GM12891 (cell line): ENCODE measurements at places on chromosomes 2 and 18.

DNA sequence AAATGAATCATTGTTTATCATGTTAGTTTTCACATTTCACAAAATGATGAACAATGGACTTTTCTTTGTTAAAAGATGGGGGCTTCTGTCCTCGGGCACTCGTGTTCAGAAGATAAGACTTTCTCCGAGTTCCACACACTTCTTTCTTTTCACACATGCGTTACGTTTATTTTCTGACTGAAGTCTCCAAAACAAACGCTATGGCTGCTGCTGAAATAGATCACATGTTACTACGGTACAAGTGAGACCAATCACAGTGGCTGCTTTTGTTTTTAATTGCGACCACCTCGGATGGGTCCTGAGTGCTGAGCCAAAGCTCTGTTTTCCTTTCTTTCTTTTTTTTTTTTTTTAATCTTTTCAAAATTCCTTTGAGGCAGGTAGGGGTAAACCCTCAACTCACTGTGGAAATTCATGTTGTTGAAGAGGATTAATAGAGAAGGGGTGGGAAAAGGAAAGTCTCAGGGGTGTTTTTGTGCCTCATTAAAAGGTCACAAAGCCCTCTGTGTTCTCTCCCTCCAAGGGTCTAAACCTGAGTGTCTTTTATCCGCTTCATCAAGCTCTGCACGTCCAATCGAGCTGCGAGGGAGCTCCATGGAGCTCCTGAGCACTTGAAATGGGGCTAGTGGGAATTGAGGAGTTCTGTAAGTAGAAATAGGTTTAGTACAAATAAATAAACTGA lies 48.2 kb downstream of the ARL4C start:
- no peak for DNase-seq

DNA sequence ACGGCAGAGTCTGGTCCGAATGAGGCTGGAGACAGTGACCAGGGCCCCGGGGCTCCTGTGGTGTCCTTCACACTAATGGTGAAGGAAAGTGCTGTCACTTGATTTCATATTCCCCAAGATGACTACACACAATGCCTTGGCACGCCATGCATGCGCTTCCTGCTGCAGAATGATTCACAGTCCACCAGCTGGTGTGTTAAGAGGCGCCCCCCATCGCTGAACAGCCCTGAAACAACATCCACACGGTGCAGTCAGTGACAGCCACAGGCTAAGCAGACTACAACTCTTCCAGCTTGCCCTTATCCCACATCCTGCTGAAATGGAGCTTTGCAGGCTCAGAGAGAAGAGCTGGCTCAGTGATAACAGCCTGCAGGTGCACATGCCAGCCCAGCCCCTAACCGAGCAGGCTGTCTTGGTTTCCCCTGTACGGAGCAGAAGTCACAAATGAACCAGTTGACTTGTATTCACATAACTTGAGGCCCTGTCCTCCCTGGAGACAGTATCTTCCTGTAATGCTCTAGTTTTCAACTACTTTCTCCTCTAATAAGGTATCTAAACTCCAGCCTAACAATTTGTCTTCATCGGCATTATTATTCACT lies 24.3 kb upstream of the CDH20 start:
- no peak for DNase-seq

DNA sequence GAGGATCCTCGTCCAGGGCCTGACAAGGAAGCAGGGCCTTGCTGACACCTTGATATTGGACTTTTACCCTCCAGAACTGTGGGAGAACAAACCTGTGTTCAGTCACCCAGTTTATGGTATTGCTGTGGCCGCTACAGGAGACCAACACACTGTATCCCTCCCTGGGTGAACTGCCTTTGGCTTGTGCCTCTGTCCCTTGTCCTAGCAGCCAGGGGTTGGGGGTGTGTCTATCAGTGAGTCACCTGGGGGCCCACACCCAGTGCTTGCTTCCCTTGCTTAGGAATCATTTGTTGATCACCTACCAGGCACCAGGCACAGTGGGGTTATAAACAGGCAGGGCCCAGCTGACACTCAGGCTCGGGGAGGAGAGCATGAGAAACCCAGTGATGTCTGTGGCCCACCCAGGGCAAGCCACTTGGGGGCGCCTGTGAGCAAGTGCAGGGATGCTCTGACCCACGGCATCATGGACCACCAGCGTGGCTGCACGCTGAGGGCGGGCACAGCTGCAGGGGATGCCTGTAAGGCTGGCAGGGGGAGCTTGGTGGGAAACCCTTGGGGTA lies 17.1 kb downstream of the TMEM185B start:
- no peak for DNase-seq

- no peak for DNase-seq
Observed at GRCh38 chr2:162012565-162013058, 61.4 kb downstream of the DPP4 start.

DNA sequence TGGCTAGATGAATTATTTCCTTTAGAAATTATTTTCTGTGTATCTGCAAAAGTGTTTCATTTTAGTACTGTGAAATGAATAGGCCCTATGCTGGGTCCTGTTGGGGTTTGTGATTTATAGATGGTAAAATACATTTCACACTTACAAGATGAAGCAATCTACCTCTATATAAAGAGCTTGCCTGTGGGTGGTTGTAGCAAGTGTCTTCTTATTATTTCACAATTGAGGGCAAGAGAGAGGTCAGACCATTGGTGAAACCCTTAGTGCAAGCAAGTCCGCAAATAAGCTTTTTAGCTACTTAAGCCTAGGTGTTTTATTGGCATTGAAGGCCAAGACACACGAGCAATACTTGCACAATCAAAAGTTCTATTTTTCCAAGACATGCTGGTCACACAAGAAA lies 153.1 kb downstream of the FMNL2 start:
- no peak for DNase-seq

GRCh38 chr2:160063271-160063670 lies 856 bp upstream of the PLA2R1 start:
- DNase-seq: no peak

DNA sequence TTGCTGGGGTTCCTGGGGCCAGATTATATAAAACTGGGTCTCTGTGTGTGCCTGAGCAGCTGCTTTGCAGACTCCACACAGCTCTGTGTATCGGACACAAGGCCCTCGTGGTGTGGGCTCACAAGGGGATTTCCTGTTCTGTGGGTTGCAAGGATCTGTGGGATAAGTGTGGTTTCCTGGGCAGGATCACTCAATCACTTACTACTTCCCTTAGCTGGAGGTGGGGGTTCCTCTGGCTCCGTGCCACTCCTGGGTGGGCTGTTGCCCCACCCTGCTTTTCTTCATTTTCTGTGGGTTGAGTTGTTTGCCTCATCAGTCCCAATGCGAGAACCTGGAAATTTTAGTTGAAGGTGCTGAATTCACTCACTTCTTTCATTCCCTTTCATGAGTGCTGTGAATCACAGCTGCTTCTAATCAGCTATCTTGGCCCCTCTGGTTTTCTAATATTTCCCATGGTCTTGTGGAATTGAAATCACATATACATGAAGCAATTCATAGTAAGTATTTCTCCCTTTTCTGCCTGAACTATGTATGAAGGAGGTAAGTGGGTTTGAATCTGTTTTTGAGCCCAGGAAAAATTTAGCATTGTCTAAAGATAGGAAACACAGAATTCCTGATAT lies 196.3 kb downstream of the DCDC2C start:
- DNase-seq: no peak

DNA sequence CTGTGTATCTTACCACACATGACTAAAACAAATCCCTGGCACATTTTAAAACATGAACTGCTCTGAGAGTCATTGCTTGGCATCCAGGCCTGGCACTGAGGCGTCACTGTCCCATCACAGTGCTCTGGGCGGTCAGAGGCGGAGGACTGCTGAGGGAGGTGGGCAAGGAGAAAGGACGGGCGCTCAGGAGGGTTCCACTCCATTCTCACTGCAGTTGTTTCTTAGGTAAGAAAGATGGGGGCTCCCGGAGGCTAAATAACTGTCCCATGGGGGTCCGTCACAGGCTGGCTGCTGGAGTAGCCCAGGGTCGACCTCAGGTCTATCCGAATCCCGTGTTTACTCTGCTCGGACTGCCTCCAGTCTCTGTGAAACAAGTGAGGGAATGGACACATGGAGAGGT lies 117.5 kb downstream of the FAM168B start:
- DNase-seq: no peak

DNA sequence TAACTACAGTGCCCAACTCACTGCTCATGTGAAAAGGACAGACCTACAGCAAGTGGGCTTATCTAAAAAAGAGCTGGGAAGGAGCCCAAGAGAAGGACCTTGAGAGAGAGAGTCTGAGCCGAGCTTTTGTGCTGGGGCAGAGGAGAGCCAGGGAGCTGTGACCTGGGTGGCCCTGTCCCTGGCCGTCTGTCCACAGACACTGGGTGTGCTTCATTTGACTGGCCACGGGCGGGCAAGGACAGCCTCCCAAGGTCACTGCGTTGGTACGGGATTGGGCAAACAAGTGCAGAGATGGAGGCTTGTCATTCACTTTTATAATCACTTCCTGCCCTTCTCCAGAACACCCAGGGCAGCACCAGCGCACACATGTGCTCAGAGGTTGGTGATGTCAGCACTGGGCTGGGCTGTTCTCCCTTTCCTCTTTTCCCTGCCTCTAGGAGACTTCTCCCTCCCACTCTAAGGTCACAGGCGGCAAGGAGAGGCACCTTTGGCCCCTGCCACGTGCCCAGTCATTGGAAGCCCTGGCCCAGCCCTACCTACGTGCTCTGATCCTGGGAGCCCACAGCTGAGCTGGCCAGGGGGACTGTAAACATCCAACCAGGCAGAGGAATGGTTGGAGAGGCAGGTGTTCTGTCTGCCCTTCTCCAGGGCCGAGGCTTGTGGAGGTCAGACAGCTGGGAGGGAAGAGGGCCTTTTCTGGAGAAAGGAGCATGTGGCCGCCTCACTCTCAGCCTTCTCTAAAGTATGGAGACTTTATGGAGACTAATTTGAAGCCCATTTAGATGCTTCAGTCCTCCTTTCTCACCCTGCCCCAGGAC lies 6.4 kb upstream of the PSD4 start:
- DNase-seq: no peak

- DNase-seq: peak; percentile 34
Observed at GRCh38 chr2:15732341-15733077, 140.8 kb downstream of the DDX1 start.

DNA sequence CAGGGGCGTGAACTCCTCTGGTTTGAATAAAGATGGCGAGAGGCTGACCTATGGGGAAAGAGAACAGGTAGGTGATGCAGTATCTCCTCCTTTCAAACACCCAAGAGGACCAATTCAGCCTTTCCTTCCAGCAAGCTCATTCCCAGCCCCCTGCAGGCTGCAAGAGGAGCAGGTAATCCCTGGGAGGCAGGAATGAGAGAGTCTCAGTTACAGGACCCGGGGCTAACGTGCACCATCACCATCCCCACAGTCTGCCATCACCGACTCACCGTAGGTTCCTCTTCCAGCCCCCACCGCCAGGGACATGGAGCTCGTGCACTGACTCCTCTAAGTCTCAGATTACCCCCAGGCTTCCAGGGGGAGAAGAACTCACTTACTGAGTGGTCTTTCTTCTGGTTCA lies 26.7 kb downstream of the XDH start:
- no peak for DNase-seq

DNA sequence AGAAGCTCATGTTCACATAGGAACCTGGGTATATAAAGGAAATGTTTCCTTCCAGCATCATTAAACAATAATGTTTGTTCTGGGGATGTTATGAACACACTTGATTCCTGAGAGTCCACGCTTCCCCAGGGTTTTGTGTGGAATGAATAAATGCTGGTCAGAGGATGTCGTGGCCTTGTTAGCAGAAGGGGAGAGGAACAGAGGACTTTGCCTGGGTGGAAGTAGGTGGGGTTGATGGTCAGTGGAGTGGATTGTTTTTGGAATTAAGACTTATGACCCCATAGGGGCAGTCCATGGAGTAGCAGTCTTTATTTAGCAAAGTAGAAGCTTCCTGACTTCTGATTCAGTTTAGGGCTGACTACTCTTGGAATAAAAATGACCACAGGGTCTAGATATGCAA lies 139.6 kb downstream of the MYO1B start:
- no peak for DNase-seq
